ENCODE measurements at places on chromosomes 12 and 14. TPM values are rescaled to one million over a fixed set of nuclear protein-coding genes. Genes with fewer than 3 reads are reported as not detected.
A peak's percentile ranks its signal among the peaks of the same experiment; 100 is the strongest.

GRCh38 chr12:98259693-98260092 lies 255.7 kb upstream of the TMPO start:
- DNase-seq, result no peak

DNA sequence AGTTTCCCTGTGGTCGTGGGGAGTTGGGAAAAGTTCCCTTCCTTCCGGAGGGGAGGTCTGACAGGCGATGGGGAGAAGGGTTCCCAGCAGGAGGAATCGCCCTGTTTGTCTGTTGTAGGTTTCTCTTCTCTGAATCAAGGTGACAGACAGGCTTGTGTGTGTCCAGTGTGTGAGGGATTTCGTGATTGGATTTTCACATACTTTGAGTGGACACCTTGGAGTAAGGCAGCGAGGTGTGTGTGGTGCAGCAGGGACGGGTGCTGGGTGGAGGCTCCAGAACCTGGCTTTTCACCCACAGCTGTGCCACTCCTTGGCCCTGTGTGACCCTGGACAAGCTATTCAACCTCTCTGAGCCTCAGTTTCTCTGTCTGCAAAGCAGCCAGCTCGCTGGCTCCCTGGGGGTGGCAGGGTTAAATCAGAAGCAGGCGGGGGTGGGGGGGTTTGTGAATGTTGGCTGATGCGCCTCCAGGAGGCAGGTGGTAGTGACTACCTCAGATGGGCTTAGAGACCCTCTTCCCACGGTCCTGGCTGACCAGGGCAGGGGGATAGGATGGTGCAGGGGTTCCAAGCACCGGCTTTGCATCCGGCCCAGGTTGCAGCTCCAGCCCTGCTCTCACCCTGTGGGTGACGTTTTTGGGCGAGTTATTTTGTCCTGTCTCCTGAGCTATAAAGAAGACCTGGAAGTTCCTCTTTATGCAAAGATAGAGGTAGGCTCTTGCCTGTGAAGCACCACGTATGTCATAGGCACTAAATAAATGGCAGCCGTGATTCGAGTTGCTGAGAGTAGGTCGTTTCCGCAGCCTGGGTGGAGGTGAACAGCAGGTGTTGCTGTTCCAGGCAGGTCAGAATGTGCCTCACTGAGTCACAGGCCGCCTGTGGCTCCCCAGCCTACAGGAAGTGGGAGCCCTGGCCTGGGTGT lies 679 bp downstream of the BDKRB2 start:
- DNase-seq, result no peak

DNA sequence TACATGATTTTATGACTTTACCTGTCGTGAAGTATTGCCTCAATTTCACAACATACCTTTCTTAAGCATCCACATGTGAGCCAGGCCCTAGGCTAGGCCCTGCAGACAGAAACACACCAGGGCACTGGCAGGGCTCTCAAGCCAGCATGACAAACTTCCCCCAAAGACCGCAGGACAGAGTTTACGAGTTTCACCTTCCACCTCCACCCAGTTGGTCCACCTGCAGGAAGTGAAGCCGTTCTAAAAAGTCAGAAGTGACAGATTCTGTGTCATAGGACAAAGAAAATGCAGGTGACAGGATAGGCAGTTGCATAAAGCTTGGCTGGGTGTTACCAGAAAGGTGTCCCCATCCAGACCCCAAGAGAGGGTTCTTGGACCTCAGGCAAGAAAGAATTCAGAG lies 382.3 kb downstream of the PCNX1 start:
- no peak for DNase-seq

- DNase-seq, result no peak
Observed at GRCh38 chr12:135138-135537, 68.6 kb downstream of the IQSEC3 start.

GRCh38 chr12:66190519-66191370 lies 1.7 kb downstream of the IRAK3 start:
- no peak for DNase-seq

DNA sequence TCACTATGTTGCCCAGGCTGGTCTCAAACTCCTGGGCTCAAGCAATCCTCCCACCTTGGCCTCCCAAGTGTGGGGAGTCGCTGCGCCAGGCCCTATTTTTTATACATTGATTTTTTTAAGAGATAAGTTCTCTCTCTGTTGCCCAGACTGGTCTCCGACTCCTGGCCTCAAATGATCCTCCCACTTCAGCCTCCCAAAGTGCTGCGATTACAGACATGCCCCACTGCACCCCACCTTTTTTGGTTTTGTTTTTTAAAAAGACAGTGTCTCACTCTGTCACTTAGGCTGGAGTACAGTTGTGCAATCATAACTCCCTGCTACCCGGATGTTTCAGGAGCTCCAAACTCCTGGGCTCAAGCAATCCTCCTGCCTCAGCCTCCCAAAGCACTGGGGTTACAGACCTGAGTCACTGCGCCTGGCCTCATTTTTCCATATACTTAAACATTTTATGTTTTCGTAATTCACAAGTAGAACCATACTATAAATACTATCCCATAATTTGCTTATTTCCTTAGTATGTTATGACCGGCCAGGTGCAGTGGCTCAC lies 16.8 kb downstream of the HECTD1 start:
- no peak for DNase-seq

GRCh38 chr12:49232940-49233841 lies 31.7 kb upstream of the TUBA1C start:
- peak; percentile 49 for DNase-seq

DNA sequence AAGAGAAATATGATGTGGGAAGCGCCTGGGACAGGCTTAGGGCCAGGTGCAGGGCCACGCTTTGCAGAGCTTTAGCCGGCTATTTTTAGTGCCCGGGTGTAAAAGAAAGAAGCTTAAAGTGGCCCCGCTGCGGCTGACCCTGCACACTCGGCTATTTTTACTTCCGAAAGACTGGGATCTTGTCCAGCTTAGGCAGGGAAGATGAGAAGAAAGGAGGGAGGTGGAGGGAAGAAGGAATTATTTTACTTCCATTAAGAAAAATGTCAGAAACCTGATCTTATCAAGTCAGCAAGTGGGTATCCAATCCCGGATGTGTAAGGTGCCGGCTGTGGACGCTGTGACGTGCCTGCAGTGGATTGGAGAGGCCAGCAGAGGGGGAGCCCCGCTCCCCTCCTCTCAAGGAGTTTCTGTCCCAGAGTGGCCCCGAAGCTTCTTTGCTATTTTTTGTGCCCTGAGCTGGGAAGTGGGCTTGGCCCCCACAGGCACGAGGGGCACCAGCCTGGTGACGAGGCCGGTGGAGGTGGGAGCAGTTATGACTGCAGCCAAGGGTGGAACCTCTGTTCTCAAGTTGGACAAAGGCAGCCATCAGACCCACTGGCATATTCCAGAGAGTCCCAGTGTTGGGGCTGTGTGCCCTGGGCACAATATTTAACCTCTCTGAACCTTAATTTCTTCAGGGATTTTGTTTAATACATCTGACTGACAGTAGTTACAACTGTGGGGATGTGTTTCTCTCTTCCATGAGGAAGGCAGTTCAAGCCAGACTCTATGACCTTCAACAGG lies 97.7 kb downstream of the ESRRB start:
- DNase-seq, result no peak

DNA sequence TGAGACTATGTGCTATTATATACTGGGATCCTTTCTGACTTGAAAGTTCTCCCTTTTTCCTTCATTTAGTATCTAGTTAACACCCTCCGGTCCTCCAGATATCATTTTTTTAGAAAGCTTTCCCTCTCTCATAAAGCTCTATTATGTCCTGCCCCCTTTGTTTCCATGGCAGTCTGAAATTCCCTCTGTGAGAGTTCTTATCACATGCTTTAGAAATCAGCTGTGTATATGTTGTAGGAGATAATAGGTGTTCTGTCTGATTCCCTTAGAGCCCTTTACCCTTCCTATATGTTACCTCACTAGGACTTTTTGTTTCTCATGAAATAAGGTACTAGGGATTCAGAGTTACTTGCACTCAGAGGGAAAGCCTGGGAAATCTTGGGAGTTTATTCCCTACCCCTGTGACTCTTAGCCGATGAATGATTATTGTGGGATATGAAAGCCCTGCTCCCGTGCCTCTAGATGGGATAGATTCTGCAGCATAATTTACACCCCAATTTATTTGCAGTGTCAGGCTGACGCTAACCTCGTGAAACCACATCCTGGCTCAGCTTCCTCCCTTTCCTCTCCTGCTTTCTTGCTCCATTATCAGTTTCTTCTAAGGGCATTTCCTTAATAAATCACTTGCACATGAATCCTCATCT lies 448.4 kb downstream of the MDGA2 start:
- no peak for DNase-seq

The GSG1 gene
- 0.48 TPM for polyA plus RNA-seq

The NINJ2 gene
- 1.2 TPM for polyA plus RNA-seq

The POLE gene
- 45.2 TPM for polyA plus RNA-seq

The FGF23 gene
- polyA plus RNA-seq, result not detected

The MEG3 gene
- 340 TPM for polyA plus RNA-seq

All from left lung (tissue), 14 donors.